ENCODE measurements at places on chromosomes 4 and X. TPM values are rescaled to one million over a fixed set of nuclear protein-coding genes. Genes with fewer than 3 reads are reported as not detected.

DNA sequence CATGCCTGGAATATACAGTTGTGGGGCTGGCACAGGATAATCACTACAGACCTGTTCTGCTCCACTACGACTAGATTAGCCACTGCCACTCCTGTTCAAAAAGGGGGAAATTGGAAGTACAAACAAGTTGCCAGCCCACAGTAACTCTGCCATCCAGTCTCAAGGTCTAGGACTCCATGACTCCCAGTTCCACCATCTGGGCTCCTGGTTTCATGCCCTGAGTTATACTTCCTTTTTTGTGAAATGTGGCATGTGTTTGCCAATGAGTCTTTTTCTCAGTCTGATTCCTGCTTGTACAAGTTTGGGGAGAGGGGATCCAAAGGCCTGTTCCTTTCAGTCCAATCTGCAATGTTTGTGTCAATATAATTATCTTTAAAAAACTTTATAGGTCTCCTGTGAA is 1.0 kb upstream of the BLOC1S4 start:
- DNase-seq: no peak

GRCh38 chr4:42018451-42018850 is 28.1 kb downstream of the SLC30A9 start:
- no peak for DNase-seq

- no peak for DNase-seq
These were observed 212.0 kb upstream of the KLF3 start for GRCh38 chr4:38452009-38452408.

DNA sequence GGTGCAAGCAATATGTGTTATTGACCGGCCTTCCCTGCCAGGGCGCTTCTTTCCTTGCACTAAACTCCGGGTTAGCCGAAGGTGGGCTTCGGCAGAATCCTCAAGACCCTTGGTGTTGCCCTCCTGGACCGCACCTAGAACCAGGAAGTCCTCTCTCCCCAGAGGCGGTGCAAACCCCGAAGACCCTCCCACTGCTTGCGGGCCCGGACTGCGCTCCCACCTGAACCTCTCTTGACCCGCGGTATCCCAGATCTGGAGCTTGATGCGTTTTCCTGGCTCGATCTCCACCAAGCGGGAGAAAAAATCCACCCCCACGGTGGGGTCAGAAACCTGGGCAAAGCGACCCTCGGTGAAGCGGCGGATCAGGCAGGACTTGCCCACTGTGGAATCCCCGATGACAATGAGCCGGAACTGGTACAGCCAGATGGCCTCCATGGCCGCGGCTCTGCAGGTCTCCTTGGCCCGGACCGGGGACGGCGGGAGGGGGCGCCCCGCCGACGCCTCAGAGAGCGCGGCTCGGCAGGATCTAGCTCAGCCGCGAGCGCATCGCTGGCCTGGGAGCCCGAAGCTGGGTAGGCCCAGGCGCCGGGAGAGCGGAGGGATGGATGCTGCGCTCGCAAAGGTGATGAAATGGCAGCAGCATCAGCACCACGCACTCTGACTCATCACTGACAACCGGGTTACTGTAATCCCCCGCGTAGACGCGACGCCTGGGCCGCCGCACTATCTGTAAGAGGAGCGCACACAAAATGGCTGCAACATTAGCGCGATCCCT is at the start of gene RAB39B:
Gene RAB39B, minus strand, starts transcription at position 638 of the 775 bp plus-strand sequence. Its CDS starts 203 bp downstream, at position 435.
- peak; percentile 1 for DNase-seq

GRCh38 chr4:40848251-40848650 is 98.5 kb downstream of the NSUN7 start:
- DNase-seq: no peak

- DNase-seq: no peak
These were observed 1120.2 kb downstream of the ARAP2 start for GRCh38 chr4:35124106-35124505.

DNA sequence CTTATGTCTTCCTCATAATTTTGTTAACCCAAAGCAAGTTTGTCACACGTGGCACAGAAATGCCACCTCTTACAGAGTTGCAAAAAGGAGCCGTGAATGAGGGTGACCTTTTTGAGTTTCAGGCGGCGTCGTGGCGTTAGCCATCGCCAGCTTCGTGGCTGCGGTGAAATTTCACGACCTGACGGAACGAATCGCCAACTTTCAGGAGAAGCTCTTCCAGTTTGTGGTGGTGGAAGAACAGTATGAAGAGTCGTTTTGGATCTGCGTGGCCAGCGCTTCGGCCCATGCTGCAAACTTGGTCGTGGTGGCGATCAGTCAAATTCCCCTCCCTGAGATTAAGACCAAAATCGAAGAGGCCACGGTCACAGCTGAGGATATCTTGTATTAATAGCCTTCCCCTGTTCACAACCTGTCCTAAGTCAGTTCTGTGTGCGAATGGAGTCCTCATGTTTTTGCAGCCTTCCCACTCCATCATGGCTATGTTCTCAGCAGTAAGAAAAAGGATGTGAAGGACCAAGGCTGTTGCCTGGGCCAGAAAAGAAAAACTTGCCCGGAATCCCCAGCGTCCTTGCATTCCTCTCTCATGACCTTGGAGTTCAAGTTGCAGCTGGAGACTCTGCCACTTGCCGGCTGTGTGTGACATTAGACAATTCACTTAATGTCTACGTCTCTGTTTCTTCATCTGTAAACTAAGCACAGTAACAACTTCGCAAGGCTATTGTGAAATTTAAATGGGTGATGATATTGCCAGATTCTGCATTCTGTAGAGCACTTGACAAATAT is 11.9 kb downstream of the CLRN2 start:
- DNase-seq: no peak

DNA sequence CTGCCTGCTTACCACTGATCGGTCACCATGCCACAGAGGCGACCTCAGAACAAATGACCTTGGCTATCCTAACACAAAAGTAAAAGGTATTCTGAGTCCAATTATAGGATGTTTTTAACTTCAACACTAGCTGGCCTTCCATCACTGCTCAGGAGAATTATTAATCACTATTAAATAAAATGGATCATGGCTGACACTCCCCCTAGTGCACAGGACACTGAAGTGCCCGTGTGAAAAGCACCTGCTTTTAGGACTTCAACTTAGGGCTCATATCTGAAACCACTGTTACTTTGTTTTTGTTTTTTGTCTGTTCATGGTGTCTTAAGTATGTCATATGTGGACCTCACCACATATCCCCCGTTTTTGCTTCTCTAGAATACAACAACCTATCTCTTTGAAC is 33.9 kb downstream of the STX18 start:
- DNase-seq: no peak

GRCh38 chr4:112386071-112386470 is 88.9 kb downstream of the ALPK1 start:
- DNase-seq: no peak

- DNase-seq: no peak
These were observed 46.2 kb downstream of the GSX2 start for GRCh38 chr4:54146139-54146538.

- no peak for DNase-seq
These were observed 207.4 kb downstream of the MAPK10 start for GRCh38 chr4:86152454-86152853.

The UCHL1 gene
- 17.6 TPM for polyA plus RNA-seq

The TMEM255A gene
- polyA plus RNA-seq: 9.3 TPM

The GATA1 gene
- 0.22 TPM for polyA plus RNA-seq

The GJB1 gene
- not detected for polyA plus RNA-seq

Data from forelimb muscle (tissue), 1 donor.